ENCODE measurements at places on chromosomes 16 and 17. TPM values are rescaled to one million over a fixed set of nuclear protein-coding genes. Genes with fewer than 3 reads are reported as not detected.

- DNase-seq, result no peak
Measured at GRCh38 chr17:49132699-49133364, at the start of gene B4GALNT2. Gene B4GALNT2 (plus strand): TSS chr17:49132769. CDS start chr17:49132793, 24 bp downstream.

GRCh38 chr17:11832401-11833137 is 164.7 kb downstream of the ZNF18 start:
- no peak for DNase-seq

GRCh38 chr16:50857881-50858280 is 116.0 kb downstream of the CYLD start:
- no peak for DNase-seq

- no peak for DNase-seq
Measured at GRCh38 chr16:73426433-73427160, 378.7 kb upstream of the ZFHX3 start.

- DNase-seq, result no peak
Measured at GRCh38 chr17:72407336-72407909, 286.6 kb downstream of the SOX9 start.

GRCh38 chr16:57341441-57342303 is 16.9 kb upstream of the CCL22 start:
- no peak for DNase-seq

DNA sequence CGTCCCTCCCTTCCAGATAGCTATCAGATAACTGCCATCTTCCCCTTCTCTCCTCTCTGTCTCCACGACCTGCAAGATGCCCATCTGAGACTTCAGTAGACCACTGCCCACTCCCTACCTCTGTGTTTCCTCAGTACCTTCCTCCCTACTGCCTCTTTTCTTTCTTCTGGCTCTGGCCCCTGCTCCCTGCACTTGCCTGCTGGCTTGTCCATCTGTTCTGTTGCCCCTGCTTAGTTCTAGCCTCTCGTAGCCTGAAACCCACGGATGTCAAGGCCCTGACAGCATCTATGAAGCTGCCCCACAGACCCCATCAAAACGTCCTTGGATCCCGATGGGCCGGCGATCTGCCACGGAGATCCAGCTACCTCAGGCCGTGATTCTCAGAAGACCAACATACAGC is 53.0 kb downstream of the ELAC2 start:
- no peak for DNase-seq

DNA sequence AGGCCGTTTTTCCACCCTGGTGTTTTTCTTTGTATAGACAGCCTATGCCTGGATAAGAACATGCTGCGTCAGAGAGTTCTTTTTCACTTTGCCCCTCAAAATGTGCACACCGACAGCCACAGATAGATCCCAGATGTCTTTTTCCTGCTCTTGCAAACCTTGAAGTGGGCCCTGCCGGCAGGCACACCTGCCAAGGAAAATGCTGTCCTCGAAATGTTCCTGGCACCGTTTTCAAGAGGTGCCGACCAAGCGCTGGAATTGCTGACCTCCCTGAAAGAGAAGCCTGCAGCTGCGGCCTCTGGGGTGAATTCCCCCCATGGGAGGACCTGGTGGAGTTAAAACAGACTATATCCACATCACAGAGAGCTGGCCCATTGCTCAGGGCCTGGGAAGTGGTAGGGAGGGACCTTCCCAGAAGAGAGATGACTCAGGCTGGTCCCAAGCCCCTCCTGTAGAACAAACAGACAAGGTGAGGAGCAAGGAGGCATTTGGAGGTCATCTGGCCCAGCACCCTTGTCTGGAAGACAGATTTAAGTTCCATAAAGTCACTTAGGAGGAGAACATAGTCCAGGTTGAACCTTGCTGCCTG is 668.1 kb downstream of the MAF start:
- no peak for DNase-seq

DNA sequence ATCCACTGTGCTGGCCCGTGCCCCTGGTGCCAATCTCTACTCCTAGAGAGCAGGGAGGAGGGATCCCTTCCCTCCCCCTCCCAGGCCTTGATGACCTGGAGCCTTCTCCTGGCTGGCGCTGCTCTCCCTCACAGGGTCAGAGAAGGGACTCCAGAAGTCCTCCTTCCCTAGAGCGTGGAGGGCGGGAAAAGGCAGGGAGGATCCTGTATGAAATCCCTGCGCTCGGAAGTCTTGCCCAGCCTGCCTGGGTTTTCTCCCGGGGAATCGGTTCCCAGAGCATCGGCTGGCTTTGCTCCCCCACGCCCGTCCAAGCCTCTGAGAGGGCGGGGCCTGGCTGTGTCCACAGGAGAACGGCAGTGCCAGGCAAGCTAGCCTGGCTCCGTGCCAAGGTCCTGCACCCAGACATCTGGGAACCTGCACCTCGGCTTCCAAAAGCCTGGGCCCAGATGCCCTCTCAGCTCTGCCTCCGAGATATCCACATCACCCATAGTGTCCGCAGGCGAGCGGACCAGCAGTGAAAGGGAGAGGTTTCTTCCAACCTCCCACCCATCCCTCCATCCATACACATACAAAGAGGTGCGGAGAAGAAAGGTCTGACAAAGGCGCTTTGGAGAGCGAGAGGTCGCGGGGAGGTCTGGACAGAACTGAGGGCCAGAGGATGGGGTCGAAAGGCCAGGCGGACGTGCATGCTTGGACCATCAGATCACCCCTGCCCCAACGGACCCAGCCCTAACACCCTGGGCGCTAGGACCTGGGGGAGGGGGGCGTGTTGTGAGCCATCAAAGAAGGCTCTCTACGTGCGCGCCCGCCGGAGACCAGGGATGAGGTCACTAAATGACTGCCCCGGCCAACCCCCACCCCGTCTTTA is 1.1 kb downstream of the MPP2 start:
- DNase-seq, result peak; percentile 53

DNA sequence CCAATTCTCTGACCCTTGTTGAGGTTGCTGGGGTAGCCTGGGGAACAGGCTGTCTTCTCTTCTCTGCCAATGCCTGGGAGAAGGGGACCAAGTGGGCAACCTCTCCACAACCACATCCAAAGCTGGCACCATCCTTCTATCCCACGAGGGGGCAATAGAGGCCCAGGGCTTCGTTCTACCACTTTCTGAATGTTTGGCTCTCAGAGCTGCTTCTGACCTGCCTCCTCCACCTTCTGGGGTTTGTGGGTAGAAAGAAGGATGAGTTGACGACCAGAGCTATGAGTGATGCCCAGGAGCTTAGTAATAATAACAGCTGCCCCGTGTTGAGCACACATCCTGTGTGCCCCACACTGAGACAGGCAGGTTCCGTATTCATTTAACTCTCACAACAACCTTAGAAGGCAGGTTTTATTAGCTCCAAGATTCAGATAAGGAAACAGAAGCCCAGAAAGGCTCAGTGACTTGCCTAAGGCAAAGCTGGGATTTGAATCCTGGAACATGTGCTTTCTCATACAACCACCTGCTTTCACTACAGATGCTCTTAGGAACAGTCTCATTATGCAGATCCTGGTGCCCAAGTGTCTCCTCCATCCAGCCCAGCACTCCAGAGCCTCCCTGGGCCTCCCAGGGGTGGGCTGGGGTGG is 11.1 kb downstream of the TSPOAP1 start:
- DNase-seq, result no peak

GRCh38 chr17:10144456-10144855 is 54.0 kb downstream of the GAS7 start:
- no peak for DNase-seq

DNA sequence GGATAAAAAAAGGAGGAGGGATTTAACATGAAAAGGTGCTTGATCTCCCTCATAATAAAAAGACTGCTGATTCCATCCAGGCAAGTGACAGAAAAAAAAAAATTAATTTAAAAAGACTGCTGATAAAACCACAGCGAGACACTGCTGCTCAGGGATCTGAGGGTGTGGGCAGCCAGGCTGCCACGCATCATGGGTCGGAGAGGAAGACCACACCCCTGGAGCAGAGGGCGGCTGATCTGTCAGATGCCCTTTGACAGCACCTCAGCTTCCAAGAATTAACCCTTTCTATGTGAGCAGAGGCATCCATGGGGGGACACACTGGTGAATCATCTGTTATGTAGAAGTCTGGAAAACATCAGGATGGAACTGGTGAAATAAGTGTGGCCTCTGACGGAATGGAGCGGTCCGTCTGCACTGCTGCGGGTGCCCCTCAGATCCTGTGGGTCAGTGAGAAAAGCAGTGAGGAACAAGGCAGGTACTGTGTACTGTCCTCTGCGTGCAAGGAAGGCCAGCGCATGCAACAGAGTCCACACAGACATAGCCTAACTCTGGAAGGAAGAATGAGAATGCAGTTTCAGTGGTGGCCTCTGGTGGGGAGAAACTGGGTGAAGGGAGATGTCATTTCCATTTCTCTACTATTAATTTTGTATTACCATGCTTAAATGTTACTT is 19.8 kb downstream of the MAPT start:
- no peak for DNase-seq

GRCh38 chr16:26212599-26212998 is 520.8 kb downstream of the HS3ST4 start:
- no peak for DNase-seq

DNA sequence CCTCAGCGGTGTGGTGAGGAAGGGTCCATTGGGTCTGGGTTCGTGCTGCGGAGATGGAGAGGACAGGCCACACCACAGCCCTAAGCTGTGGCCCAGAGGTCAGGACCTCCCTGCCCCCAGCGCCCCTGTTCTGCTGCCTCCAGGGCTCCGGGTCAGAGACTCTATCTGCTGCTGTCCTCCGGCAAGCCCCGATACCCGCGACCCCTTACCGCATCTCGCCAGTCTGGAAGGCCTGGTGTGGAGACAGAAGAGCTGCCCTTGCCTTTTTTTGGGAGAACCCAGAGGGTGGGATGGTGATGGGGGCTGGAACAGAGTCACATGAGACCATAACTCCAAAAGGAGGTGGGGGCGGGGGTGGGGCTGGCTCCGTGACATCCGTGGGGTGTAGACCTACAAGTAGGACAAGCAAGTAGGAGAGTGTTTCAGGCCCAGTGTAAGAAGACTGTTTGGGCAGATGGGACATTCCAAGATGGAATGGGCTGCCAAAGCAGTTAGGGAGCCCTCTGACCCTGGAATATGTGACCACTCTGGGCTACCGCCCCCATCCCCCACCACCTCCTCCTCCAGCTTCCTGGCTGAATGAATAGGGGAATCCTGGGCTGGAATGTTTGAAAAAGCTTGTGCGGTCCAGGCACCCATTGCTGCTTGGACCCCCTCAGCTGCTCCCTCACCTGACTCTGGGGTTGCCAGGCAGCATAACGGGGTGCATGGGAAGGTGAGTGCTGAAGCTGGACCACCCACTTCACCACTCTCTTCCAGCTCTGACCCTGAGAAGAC is 1.4 kb downstream of the XYLT2 start:
- no peak for DNase-seq

DNA sequence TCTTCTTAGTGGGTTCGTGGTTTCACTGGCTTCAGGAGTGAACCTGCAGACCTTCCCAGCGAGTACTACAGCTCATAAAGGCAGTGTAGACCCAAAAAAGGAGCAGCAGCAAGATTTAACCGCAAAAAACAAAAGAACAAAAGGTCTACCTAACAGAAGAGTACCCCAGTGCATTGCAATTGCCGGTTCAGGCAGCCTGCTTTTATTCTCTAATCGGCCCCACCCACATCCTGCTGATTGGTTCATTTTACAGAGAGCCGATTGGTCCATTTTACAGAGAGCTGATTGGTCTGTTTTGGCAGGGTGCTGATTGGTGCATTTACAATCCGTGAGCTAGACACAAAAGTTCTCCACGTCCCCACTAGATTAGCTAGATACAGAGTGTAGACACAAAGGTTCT is 2.0 kb upstream of the ARRB2 start:
- DNase-seq, result no peak

- no peak for DNase-seq
Measured at GRCh38 chr17:50354198-50354597, 8.3 kb downstream of the XYLT2 start.

GRCh38 chr16:69346683-69347082 is 4.9 kb downstream of the TMED6 start:
- no peak for DNase-seq

- DNase-seq, result no peak
Measured at GRCh38 chr16:23394141-23394831, 58.7 kb downstream of the COG7 start.

DNA sequence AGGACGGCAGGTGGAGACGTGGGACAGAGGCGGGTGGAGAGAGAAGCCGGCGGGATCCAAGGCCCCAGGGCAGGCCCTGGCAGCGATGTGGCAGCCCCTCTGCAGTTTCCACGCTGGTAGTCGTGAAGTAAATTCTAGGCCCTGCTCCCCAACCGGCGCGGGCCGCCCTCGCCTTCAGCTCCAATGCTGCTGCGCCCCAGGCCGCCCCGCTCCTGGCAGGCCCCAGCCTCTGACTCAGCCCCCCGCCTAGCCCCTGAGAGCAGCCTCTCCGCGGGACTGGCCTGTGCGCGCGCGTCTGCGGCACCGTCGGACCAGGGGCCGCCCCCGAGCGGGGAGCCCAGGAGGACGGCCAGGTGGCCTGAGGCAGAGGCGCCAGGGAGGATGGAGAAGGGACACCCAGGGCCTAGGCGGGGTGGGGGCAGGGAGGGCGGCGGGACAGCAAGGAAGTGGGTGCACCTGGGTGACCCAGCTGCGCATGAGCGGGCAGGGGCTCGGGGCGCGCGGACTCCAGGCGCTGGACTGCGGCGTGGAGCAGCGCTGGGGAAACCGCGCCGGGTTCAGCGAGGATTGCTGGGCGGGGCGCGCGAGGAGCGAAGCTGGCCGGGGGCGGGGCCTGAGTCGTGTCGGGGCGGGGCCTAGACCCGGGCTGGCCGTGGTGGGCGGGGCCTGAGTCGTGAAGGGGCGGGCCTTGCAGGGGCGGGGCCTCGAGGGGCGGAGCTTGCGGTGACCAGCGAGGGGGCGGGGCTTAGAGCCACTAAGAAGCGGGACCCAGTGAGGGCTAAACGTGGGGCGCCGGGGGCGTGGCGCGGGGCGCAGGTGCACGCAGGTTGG is 29.6 kb downstream of the ZNF778 start:
- peak; percentile 95 for DNase-seq

The COL1A1 gene
- 19.3 TPM for total RNA-seq

The SLC13A5 gene
- 273 TPM for total RNA-seq

The PPY gene
- not detected for total RNA-seq

The IRX3 gene
- total RNA-seq, result 1.4 TPM

The KRTAP1-1 gene
- not detected for total RNA-seq

The BAHCC1 gene
- 8.0 TPM for total RNA-seq

The PPP1R1B gene
- total RNA-seq, result 0.60 TPM

The TTLL6 gene
- total RNA-seq, result not detected

The OTOP2 gene
- total RNA-seq, result not detected

The GINS2 gene
- total RNA-seq, result 0.88 TPM

Measured in left lobe of liver (tissue), 2 donors.